ENCODE measurements at places on chromosomes 4 and X.

GRCh38 chr4:94457692-94458106 is 6.0 kb downstream of the PDLIM5 start:
- peak; percentile 28 for DNase-seq

GRCh38 chr4:151567056-151567455 is 158.1 kb downstream of the FHIP1A start:
- no peak for DNase-seq

- DNase-seq = no peak
These were observed 204.6 kb upstream of the SLIT2 start for GRCh38 chr4:20046931-20047677.

DNA sequence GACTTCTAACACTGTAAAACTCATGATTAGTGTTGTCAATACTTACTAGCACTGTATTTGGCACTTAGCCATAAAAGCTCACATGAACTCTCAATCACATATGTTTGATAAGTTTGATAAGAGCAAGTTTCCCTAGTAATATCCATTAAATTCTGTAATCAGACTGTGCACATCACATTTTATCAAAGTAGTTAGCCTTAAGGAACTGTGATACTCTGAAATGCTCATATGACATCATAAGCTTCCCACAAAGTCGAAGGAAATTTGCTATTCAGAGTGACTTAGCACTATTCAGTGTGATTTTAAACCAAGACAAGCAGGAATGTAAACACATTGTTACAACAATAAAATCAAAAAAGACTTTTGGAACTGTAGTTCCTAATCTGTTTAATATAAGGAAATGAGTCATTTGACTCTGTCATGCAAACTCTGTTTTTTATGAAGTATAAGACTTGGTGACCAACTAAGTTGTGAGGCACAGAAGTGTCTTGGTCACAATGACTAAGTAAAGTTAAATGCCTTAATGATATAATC is 6.7 kb downstream of the SLC7A11 start:
- no peak for DNase-seq

GRCh38 chr4:75599647-75600046 is 30.7 kb downstream of the CDKL2 start:
- DNase-seq = no peak

DNA sequence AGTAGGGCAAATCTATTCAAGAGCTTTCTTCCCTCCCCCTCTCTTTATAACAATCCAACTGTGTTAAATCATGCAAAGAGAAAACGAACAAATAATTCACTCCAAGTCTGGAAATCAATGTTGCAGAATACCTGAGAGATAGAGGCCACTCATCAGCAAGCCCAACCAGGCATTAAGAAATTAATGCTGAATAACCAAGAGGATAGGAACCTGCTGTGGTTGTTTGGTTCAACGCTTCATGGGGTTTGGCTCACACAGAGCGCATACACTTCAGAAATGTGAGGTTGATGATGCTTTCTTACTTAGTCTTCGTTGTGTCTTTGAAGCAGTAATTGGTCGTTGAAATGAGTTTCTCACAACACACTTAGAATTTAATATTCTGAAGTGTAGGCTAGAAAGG is 1540.0 kb upstream of the PABPC4L start:
- DNase-seq = no peak

GRCh38 chr4:121168446-121169281 is 4.5 kb upstream of the TNIP3 start:
- DNase-seq = no peak

- peak; percentile 2 for DNase-seq
These were observed 6.3 kb downstream of the FNIP2 start for GRCh38 chr4:158775091-158775651.

DNA sequence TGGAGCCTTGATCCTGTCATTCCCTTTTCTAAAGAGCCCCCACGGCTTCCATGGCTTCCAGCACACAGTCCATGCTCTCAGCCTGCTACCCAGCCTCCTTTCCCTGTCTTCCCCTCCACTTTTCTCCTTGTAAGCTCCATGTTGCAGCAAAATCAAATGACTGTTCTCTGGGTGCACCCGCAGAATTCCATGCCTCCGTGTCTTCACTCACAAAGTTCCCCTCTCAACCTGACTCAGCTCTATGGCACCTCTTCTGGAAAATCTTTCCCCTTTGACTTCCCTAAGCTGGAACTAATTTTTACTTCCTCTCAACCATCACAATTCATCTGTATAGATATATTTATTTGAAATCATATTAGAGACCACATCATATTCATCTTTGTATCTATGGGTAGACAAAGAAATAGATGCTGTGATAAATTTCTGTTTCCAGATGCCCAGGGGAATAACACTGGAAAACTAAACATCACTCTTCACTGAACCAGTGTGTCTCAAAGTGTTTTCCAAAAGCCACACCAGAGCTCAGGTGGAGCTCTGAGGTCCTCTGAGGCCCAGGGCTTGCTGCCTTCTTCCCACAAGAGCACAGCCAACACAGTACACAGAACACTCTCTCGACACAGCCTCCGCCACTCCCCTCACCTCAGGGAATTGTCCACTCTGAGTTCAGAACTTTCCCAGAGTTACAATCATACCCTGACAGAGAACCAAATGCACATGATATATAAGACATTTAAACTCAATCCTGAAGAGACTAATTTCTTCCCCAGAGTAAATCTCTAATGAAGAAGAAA is 3.3 kb downstream of the SETD7 start:
- no peak for DNase-seq

- DNase-seq = no peak
These were observed 599.1 kb downstream of the RPA4 start for GRCh38 chrX:97482666-97483300.

DNA sequence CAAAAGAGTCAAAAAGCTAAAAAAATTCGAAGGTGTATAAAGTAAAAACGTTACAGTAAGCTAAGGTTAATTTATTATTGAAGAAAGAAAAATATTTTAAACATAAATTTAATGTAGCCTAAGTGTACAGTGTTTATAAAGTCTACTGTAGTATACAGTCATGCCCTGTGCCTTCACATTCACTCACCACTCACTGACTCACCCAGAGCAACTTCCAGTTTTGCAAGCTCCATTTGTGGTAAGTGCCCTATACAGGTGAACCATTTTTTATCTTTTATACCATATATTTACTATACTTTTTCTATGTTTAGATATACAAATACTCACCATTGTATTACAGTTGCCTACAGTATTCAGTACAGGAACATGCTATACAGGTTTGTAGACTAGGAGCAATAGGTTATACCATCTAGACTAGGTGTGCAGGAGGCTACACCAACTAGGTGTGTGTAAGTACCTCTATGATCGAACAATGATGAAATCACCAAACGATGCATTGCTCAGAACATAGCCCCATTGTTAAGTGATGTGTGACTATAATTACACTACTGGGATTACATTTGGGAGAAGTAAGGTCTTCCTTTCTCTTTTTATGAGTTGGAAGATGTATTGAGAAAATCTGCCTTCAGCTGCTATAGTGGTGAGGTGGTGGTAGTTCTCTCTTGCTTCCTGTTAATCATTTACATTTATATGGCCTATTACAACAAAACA is 27.2 kb downstream of the TMSB4X start:
- DNase-seq = no peak
